ENCODE measurements at places on chromosomes 13 and 19.

DNA sequence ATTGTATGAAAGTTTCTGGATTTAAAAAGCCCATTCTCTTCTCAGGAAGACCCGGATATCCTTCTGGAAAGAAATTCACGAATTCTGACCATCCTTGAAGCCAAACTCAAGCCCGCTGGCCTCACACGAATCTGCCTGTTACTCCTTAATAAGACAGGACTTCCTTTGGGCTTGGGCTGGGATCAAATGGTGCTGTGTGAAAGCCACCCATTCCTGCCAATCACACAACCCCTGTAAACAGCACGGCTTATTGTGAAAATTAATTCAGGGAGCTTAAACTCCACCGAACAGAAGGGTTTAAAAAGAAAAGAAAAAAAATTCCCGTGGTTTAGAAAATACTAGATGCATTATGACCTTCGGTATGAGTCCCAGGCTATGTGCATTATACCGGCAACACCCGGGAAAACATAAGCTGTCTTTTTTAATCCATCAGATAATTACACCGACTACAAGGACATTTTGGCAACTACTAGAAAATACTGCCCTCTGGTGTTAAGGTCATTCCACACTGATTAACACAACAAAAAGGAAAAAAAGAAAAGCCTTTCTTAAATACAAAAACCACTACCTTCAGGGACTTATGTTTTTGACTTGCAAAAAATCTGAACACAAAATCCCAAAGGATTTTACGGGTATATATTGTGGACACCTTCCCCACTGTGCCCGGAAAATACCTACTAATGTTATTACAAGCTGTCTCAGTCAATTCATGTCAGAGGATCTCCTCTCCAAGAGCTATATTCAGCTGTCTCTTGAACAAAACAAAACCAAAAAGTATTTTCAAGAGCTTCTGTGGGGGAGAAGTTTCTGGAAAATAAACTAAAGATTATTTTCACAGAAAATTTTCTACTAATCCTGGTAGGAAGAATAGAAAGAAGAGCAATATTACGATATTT is 76.0 kb upstream of the LSM14A start:
- DNase-seq = no peak

DNA sequence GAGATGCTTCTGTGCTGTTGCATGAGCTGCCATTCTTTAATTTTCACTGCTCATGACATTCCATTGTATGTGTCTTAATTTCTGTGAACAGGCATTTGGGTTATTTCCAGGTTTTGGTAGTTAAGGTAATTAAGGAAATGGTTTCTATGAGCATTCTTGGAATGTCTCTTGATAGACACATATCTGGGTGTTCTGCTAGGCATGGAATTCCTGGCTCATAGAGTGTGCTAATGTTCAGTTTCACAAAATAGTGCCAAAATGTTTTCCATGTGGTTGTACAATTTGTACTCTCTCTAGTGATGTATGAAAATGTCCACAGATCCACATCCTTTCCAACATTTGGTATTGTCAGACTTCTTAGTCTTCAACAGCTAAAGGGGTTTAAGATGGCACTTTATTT is 680.9 kb upstream of the SGCG start:
- DNase-seq = no peak

GRCh38 chr13:22141716-22142115 is 470.8 kb downstream of the FGF9 start:
- DNase-seq = no peak

DNA sequence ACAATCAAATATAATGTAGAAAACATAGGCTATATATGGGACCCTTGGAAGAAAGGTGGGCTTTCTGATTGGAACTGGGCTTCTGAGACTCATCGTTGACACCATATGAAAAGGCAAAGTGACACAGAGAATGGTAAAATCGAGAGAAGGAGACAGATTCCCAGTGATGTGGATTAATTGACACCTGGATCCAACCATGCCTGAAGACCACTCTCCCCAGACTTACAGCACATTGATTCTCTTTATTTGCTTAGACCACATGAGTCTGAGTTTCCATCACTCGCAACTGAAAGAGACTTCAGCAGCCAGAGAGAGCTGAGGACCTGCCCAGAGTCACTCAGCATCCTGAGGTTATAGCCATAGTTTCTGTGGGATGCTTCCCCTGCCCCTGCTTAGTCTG is 6.0 kb downstream of the CYP4F11 start:
- no peak for DNase-seq

DNA sequence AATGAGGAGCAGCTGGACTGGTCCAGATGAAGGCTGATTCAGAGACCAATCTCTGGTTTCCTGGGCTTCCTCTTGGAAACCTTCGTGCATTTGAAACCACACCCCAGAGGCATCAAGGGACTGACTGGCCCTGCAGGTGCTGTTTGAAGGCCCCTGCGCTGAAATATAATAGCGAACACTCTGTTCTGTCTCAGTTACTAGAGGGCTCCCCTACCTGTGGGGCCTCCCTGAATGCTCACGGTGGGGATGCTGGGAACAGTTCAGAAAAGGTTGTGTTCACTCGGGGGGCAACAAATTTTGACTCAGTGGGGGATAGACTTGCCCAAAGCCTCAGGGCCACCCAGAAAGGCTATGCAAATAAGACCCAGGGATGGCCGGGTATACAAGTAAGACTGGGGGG is 6.4 kb downstream of the CCDC8 start:
- no peak for DNase-seq

GRCh38 chr19:46391296-46392251 is 21.8 kb downstream of the CCDC8 start:
- DNase-seq = no peak

GRCh38 chr13:99087954-99088491 is 110.2 kb upstream of the DOCK9 start:
- DNase-seq = peak; percentile 50

DNA sequence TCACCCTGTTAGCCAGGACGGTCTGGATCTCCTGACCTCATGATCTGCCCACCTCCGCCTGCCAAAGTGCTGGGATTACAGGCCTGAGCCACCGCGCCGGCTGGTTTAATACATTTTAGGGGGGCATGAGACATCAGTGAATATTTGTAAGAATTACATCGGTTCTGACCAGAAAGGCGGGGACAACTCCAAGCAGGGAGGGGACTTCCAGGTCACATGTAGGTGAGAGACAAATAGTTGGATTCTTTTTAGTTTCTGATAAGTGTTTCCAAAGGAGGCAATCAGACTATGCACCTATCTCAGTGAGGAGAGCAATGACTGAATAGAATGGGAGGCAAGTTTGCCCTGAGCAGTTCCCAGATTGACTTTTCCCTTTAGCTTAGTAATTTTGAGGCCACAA is 3.7 kb upstream of the ZNF552 start:
- no peak for DNase-seq

DNA sequence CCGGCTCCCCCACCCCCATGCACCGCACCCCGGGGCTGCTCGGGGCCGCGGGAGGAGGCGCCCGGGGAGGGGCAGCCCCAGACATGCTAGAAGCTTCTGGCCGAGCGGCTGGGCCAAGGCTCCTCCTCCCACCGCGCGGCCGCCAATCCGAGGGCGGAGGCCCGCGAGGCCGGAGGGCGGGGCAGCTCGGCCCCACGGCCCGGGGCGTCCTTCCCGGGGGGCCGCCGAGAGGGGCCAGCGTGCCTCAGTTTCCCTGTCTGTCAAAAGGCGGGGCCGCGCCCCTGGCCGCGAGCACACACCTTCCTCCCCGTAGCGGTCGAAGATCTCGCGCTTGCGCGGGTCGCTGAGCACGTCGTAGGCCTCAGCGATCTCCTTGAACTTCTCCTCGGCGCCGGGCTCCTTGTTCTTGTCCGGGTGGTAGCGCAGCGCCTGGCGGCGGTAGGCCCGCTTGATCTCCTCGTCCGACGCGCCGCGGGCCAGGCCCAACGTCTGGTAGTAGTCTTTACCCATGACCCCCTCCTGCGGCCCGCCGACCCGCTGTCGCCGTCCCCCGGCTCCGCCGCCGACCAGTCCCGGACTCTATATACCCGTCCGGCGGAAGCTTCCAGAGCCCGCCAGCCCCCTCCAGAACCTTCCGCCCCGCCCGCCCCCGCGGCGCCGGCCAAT is at the start of gene DNAJB1:
Gene DNAJB1 (minus strand): TSS at position 558 of the 666 bp plus-strand sequence. CDS start 48 bp downstream, at position 510.
- DNase-seq = peak; percentile 72

DNA sequence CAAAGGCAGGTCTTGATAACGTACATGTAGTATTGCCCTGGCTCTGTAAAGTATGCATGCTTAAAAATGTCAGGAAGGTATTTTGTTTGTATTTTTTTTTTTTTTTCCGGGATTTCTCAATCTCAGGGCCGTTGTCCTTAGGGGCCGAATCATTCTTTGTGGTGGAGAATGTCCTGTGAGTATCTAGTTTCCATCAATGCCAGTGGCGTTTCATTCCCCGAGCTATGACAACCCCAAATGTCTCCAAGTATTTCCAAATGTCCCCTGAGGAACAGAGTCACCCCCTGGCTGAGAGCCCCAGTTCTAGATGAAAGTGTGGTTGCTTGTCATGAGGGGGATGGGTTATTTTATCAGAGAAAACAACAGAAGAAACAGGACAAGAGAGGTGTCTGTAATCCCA is 68.7 kb downstream of the ACSBG2 start:
- DNase-seq = no peak

GRCh38 chr19:29712744-29713516 is 2.1 kb downstream of the C19orf12 start:
- DNase-seq = peak; percentile 27

Data from CD4-positive, alpha-beta T cell treated with Interleukin-6 for 4 hours (primary cell).